ENCODE measurements at places on chromosomes 16 and 17.
A peak's percentile ranks its signal among the peaks of the same experiment; 100 is the strongest.

GRCh38 chr16:57051696-57052228 is 40.6 kb upstream of the CPNE2 start:
- DNase-seq: no peak

- DNase-seq: no peak
These were observed 1.5 kb upstream of the HPR start for GRCh38 chr16:72061564-72061963.

GRCh38 chr17:66492561-66493005 is 190.2 kb downstream of the PRKCA start:
- no peak for DNase-seq

DNA sequence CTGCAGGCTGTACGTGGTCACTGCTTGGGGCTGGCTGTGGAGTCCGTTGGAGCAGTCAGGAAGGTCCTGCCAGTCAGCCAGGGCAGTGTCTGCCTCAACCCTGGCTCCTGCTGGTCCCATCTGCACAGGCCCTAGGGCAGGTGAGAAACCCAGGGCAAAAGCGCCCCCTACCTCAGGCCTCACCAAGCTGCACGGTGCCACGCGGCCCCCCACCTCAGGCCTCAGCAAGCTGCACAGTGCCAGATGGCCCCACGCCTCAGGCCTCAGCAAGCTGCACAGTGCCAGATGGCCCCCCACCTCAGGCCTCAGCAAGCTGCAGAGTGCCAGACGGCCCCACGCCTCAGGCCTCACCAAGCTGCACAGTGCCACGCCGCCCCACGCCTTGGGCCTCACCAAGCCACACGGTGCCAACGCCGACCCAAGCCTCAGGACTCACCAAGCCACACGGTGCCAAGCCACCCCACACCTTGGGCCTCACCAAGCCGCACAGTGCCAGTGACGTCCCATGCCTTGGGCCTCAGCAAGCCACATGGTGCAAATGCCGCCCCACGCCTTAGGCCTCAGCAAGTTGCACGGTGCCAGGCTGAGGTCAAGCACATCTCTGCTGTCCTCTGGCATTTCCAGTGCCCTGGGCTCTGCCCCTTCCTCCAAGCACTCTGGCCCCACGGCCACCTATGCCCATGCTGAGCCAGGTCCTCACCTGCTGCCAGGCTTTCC is 5.5 kb downstream of the TMEM204 start:
- no peak for DNase-seq

DNA sequence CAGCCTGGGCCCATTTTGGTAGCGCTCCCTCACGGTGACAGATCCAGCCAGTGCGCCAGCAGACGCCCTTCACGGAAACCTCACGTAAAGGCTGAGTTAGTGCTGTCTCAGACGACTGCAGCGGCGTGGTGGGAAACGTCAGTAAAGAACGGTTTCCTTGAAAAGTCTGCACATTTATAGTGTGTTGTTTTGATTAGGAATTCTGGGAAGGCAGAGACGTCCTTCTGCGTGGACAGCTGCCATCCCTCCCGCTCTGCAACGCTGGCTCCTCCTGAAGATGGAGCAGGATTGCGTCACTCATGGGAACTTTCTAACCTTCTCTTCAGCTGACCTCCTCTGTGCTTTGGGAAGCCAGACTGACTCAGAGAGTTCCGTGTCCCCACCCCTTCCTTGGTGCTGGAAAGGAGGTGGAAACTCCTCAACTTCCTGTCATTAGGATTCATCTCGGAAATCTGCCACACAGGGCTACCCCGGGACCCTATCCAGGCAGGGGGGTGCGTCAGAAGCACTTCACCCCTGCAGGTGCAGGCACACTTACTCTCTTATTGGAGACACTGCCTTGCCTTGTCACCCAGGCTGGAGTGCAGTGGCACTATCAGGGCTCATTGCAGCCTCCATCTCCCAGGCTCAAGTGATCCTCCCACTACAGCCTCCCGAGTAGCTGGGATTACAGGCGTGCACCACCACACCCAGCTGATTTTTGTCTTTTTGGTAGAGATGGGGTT is 24.3 kb upstream of the CRISPLD2 start:
- peak; percentile 29 for DNase-seq

DNA sequence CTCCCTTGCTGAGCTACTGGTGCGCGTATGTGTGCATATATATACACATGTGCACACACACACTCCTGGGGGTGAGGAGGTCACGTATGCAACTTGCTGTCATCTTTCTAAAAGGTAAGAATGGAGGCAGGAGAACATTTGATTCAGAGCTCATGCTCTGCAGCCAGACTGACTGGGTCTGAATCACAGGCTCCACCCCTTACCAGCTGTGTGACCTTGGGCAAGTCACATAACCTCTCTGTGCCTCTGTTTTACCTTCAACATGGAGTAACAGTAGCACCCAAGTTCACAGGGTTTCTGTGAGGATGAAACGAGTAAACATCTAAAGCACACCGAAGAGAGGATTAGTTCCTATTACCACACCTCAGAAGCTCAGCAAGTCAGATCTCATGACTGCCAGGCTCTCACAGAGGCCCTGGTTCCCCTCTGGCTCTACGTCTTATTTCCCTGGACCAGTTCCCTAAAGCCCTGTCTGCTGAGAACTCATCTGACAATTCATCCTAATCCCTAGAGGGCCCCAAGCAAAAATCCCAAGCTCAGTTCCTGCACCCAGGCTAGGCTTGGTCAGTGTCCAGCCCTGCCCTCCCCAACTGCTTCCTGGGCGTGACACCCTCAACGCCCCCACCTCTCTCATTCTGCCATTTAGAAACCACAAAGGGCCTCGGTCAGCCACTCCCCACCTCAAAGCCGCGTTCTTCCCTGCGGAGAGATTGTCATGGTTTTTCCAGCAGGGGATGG is 28.7 kb downstream of the ABR start:
- DNase-seq: no peak

GRCh38 chr17:75307957-75308731 is 18.9 kb upstream of the SLC25A19 start:
- DNase-seq: no peak

GRCh38 chr16:48164907-48165715 is 9.3 kb upstream of the ABCC12 start:
- DNase-seq: peak; percentile 65

DNA sequence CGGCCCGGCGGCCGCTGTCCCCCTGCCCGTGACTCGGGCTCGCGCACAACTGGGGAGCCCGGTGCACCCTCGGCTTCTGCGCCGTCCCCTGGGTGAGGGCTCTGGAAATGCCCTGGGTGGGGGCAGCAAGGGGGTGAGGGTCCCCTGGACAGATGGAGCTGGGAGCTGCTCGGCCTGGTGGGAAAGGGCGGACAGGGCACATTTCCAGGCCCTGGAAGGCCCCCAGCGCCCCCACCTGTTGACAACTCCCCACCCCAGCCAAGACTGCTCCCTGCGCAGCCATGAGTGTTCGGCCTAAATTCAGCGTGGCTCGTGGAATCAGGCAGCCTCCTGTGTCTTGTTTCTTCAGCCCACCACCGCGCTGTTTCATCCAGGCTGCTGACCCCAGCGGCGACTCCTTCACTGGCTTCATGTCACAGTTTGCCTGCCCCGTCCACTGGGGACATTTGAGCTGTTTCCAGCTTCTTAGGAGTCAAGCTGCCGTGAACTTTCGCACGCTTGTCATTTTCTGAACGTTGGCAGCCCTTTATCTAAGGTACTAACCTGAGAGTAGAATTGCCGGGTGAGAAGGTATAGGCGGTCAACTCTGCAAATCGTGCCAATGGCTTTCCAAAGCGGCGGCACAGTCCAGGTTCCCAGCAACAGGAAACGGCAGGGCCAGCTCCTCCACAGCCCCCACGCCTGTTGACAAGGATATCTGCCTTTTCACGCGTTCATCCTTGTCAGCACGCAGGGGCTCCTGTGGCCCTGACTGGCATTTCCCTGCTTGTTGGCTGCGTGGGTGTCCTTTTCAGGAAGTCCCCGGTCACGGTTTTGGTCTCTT is 895 bp downstream of the UTS2R start:
- DNase-seq: no peak

GRCh38 chr17:5241861-5242671 is 7.4 kb upstream of the SCIMP start:
- DNase-seq: no peak

- DNase-seq: peak; percentile 51
These were observed 70.8 kb downstream of the ABR start for GRCh38 chr17:1108765-1109605.

DNA sequence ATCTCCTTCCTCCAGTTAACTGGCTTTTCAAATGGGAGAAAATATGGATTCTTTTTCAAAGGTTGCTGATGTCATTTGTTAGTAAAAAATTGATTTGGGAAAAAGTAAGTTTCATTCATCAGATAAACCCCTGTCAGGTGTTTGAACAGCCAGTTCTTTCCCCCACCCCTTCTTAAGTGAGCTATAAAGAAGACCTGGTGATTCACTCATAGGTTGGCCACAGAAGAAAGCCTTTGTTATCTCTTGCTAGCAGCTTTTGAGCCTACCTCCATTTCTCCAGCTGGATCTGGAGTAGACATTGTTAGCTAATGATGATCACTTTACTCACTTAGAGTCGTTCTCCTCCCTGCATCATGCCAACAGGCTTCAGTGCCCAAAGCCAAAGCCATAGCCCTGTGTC is 63.0 kb downstream of the NLK start:
- no peak for DNase-seq

GRCh38 chr16:66717112-66717675 is 20.7 kb upstream of the CMTM4 start:
- peak; percentile 68 for DNase-seq

DNA sequence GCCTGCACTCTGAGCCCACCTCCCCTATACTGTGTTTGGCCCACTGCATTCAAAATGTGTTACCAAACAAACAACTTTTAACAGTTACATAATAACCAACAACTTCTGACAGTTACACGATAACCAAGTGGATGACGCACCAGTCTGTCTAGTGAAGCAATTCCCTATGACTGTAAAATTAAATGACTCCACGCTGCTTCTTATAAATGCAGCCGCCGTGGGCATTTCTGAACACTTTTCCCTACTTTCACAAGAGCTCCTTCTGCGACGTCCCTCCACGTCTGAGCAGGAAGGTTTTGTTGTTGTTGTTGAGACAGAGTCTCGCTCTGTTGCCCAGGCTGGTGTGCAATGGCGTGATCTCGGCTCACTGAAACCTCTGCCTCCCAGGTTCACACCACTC is 27.6 kb downstream of the ZNF276 start:
- DNase-seq: no peak

GRCh38 chr17:8849311-8850041 is 18.0 kb downstream of the PIK3R6 start:
- no peak for DNase-seq

GRCh38 chr16:2174396-2175131 is 19.0 kb downstream of the TRAF7 start:
- no peak for DNase-seq

- DNase-seq: no peak
These were observed 36.6 kb downstream of the MAF start for GRCh38 chr16:79563921-79564320.

GRCh38 chr17:28888832-28889231 is 8.7 kb downstream of the FLOT2 start:
- no peak for DNase-seq

GRCh38 chr16:71894229-71894920 is 956 bp upstream of the IST1 start:
- peak; percentile 41 for DNase-seq

DNA sequence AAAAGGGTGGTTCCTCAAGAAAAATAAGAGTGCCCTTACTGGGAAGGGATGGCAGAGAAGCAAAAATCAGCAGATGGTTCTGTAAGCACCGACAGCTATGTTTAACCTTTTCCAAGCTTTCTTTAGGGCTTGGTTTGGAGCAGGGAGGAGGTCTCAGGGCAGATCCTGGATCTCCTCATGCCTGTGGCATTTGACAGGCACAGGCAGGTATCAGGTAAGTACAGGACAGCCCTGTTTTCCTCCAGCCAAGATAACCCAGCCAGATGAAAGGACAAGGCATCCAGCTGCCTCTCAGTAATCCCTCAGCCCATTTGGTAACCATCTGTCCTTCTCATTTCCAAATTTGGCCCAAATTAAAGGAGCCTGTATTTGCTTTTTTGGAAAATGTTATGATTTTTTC is 141.5 kb downstream of the TOX3 start:
- no peak for DNase-seq

- DNase-seq: no peak
These were observed 53.2 kb upstream of the ZNF750 start for GRCh38 chr17:82892899-82893565.

DNA sequence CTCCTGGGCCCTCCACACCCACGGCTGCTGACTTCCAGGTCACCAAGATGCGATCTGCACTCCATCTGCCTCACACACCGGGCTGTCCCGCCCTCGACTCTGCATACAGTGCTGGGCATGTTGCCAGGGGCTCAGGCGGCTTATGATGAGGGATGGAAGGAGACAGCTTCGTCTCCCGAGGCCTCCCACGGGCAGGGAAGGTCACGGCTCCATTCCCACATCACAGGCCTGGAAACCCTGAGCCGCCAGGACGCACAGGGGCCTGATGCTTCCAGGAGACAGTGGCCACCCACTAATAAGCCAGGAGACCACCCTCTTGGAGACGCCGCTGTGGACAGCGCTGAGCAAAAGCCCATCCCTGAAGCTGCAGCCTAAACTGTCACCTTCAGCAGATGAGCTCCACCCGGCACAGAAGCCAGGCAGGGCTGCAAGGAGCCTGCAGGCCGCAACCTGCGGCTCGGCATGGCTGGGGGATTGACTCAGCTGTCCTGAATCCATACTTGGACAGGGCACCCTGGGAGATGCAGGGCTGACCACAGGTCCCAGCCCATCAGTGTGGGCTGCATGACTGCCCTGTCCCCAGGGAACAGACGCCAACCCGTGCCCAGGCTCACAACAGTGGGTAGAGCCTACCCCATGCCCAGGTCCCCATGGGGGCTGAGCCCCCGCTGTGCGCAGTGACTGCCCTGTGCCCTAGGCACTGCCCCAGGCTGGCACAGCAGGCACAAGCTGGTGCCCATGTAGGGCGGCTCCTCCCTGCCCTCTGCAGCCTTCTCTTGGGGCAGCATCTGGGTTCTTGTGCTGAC is 34.4 kb downstream of the SLC7A5 start:
- DNase-seq: no peak

DNA sequence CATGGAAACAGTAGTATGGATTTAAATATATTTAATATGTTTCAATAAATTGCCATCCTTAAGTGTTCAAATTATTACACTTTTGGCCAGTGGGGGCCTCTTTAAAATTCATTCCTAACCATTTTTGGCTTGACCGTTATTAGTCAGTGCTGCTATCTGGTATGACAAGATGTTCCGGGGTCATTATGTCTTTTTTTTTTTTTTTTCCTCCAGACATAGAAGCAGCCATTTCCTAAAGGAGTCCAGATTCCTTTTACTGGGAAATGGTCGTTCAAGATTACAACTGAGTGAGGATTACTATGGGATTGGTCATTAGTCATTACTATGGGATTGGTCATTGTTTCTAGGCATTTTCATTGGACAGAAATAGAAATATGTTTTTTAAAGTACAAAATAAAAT is 53.4 kb downstream of the NF1 start:
- no peak for DNase-seq

GRCh38 chr16:66081775-66082366 is 284.6 kb upstream of the CDH5 start:
- DNase-seq: no peak

GRCh38 chr16:70738083-70738977 is 52.5 kb upstream of the MTSS2 start:
- peak; percentile 89 for DNase-seq

DNA sequence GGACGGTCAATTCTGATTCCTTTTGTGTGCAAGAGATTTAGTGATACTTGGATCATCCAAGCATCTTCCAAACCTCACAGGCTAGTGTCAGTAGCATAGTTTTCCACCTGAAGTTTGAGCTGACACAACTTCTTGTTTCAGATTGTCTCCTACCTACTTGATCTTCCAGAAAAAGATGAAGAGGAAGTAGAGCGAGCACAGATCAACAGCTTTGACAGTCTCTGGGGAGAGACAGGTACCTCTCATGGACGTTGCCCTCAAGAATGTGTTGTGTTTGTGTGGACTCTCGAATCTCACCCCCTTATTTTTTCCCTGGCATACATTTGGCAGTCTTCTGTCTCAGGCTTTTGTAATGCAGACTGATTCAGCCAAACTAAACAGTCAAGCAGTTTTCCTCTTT is 47.4 kb downstream of the CYB561 start:
- DNase-seq: no peak
